ENCODE measurements at places on chromosomes 3 and 15.

DNA sequence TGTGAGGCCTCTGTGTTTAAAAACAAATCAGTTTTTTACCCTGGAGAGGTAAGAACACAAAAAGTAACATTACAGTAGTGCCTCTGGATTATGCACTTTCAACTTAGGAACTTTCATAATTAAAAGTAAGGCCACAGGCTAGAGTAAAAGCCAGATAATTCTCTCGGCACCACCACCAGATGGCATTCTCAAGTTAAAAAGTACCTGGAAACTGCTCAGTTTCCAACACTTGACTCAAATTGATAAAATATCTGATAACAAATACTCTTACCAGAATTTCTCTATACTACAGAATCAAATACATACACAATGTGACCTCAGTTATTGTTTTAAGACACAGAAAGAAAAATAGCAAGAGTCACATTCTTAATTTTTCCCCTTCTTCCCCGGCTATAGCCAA is 19.9 kb downstream of the SPICE1 start:
- DNase-seq: peak; percentile 10

- no peak for DNase-seq
Observed at GRCh38 chr3:139894643-139894989, 40.4 kb upstream of the CLSTN2 start.

DNA sequence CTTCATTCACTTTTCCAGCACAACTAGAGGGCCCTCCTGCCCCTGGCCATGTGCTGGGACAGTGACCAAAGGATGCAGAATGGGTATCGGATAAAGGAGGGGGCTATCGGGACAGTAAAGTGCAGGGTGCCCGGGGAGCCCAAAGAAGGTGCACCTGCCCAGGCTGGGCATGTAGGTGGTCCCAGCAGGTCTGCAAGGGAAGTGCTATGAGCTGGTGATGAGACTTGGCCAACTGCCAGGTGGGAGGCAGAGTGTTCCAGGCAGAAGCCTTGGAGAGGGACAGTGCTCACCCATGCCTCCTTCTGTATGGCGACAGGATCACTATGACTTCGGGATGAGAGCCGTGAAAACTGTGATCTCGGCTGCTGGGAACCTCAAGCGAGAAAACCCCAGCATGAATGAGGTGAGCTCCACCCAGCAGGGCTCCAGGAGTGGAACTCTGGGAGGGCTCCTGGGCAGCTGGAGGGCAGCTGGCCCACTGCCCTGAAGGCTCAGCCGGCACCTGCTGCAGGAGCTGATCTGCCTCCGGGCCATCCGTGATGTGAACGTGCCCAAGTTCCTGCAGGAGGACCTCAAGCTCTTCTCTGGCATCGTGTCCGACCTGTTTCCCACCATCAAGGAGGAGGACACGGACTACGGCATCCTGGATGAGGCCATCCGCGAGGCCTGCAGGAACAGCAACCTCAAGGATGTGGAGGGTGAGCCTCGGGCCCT is 48.4 kb downstream of the DNAH1 start:
- no peak for DNase-seq

DNA sequence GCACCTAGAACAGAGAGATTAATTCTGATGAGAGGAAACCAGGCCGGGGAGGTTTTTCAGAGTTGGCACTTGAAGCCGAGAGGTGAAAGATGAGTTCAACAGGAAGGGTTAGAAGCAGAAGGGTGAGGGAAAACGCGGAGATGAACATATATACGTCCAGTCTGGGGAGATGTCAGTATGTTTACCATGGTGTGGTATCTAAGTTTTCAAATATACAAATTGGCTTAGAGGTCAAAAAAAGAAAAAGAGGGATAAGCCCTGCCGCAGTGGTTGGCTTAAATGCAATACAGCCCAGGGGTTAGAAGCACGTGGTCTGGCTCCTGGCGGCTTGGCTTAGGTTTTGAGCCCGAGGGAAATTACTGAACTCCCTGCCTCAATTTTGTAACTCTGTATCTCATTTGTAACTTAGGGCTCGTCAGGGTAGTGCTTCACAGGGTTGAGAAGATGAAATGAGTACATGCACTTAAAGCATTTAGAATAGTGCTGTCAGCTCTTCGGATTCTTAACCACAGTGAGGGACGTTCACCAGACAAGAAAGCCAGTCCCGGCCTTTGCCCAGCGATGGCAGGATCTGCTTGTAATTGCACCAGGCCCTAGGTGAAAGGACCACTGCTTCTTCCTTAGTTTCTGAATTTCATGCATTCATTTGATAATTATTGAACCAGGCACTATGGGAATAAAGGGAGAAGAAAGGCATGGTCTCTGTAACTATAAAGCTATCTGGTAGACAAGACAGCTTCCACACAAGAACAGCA is 6.4 kb downstream of the HES1 start:
- no peak for DNase-seq

- no peak for DNase-seq
Observed at GRCh38 chr15:57683481-57683880, 23.0 kb upstream of the POLR2M start.

DNA sequence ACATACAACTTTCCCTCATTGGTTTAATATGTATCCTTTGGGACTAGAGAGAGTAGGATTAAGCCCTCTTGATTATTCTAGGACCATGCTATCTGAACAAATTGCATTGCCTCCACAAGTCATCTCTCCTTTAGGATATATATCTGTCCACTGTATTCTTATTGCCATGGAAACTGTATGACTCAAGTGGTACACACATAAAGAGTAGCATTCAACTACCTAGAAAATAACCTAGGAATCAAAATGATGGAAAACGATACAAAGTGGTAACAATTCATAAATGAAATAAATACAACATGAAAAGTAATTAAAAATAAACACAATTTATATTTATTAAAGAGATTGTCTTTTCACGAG is 212.1 kb upstream of the P2RY1 start:
- DNase-seq: no peak

GRCh38 chr15:80154336-80154735 is 1.5 kb downstream of the FAH start:
- DNase-seq: no peak

- no peak for DNase-seq
Observed at GRCh38 chr15:78571382-78571781, 6.1 kb downstream of the CHRNA5 start.

DNA sequence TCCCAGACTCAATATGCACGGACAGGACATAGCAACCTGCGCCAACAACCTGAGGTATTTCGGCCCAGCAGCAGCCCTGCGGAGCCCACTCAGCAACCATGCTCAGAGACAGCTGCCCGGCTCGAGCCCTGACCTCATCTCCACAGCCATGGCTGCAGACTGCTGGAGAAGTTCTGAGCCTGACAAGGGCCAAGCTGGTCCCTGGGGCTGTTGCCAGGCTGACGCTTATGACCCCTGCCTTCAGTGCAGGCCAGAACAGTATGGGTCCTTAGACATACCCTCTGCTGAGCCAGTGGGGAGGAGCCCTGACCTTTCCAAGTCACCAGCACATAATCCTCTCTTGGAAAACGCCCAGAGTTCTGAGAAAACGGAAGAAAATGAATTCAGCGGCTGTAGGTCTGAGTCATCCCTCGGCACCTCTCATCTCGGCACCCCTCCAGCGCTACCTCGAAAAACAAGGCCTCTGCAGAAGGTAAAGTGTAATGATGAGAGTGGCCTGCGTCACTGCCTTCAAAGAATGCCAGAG is 25.5 kb downstream of the TMEM41A start:
- no peak for DNase-seq

DNA sequence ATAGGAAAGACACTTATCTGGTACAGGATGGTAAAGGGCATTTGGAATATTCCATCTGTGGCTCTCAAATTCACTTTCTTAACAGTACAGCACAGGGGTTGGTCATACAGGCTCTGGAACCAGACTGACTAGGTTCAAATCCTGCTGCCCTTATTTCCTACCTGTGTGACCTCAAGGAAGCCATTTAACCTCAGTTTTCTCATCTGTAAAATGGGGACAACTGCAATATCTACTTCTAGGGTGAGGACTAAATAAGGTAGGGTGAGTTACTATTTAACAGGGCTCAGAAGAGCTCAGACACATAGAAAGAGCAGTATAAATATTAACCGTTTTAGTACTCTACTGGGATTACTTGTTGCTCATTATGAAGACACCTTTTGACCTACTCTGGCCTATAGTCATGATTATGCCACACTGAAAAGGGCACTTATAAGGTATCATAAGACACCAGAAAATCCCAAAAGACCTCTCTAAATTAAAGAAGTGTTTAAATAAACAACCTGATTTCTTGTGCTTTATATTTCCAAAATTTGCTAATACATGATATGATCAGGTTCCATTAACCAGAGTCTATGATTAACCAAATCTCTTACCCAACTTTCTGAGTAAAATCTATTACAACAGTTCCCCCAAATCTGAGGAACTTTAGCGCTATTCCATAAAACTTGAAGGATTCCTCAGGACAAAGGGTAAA is 6.5 kb downstream of the RFTN1 start:
- no peak for DNase-seq

GRCh38 chr3:115549071-115549470 is 74.2 kb upstream of the GAP43 start:
- DNase-seq: no peak

DNA sequence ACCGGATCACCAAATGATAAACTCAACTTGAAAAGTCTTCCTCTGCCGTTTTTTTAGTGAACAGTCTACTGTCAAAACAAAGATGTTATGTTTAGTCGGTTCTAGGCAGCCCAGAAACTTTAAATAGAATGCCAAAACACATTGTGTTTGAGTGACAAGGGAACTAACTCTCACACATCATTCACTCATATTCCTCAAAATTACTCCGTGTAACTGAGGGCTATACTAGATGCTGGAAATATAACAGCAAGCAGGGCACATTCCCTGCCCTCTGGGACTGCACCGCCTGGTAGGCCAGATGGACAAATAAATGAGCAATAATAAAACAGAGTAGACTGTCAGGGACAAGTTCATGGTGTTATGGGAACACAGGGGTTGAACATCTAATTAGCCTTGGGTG is 251.4 kb downstream of the MAGI1 start:
- DNase-seq: no peak

DNA sequence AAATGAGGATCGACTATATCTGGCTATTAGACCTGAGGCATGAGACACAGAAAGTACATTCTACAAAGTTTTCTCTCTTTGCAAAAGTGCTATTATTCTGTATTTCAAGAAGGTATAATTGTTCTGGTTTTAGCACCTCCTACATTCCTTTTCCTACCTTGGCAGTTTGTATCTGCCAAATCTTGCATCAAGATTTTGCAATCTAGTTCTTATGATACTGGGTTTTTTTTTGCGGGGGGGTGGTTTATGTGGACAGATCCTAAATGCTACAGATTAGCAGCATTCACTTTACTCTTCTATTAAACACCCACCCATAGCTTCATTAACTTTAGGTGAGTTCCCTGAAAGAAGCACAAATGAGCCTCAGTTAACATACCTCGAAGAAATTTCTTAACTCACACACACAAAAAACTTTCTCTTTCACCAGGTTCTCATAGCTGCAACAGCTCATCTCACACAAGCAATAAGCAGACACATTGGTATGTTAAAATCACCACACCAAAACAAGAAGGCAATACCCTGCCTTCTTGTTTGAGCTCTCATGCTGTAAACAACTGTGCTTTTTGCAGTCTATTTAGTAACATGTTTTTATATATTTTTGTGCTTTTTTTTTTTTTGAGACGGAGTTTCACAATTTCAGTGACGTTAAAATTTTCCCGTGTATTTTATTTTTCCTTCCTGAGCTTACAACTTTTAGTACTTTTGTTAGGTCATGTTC is 73.0 kb upstream of the VGLL4 start:
- DNase-seq: no peak

DNA sequence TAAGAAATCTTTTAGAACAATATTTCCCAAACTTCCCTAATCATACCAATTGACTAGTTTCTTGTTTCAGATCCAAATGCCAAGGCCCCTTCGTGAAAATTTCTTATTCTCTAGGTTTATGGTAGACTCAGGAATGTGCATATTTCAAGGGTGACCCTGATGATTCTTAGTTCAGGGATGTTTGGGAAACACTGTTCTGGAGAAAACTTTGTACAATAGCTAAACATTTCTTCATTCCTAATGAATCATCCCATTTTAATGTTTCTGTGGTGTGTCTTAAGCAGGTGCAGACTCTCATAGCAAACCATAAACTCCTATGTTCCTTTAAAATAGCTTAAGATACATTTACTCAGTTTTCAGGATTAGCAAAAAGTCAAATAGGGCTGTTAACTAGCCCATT is 314.5 kb downstream of the TIGIT start:
- DNase-seq: no peak

DNA sequence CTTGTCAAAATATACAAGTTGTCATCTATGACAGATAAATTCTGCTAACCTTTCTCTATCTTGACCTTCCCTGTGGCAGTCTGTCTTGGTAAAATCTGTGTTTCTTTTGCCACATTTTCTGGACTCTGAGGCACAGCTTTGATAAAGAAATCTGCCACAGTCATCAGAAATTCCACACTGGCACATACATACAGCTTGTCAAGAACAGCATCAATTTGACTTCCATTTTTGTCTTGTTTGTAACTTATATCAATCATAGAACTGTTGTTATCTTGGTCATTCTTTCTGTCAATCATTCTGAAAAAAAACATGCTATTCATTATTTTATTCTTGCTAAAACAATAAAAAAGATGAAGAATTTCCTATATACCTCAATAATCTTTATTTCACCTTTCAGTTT is 130.8 kb downstream of the VPS13C start:
- no peak for DNase-seq

DNA sequence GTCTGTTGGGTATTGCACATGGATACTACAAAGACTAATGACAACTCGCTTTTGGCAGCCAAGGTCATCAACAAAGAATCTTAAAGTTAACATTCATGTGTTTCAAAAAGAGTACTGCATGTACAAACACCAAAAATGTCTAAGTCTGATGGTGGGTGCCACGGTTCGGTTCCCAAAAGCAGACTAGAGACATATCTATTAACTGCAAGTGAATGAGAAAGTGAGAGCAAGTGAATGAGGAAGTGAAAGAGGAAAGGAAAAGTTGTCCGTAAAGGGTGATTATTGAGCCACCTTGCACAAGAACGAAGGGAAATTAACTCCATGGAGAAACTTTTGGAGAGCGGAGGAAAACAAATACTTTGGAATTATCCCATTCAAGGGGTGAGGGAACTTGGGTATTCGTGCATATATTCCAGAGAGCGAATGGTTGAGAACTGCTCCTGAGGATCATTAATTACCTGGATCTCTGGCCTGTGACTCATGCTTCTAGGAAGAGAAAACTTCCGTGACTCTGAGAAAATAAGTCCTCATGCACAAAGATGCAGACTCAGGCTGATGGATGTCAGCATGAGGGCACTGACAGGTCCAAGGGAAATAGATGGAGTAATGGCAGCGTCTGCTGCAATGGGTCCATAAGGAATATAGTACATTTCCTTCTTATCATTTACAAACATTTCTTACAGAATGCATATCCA is 336.5 kb upstream of the TGFBR2 start:
- no peak for DNase-seq

- no peak for DNase-seq
Observed at GRCh38 chr3:72171463-72171881, 386.5 kb upstream of the PROK2 start.

- no peak for DNase-seq
Observed at GRCh38 chr3:60053526-60054265, 1003.9 kb upstream of the CFAP20DC start.

DNA sequence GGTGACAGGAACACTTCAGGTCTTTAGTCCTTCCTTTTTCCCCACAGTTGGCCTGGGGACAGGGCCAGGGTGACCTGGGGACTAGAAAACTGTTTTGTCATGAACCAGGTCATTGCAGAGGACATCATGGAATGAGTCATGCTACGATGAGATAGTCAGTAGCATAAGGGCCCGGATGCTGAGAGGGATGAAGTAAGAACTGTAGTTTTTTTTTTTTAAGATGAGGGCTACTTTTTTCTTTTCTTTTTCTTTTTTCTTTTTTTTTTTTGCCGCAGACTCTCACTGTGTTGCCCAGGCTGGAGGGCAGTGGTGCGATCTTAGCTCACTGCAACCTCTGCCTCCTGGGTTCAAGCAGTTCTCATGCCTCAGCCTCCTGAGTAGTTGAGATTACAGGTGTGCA is 8.0 kb downstream of the MAP2K5 start:
- DNase-seq: no peak
